Cardiac ventricle fibroblast (primary cell): ENCODE measurements at places on chromosomes 2 and 18. TPM values are rescaled to one million over a fixed set of nuclear protein-coding genes. Genes with fewer than 3 reads are reported as not detected.

The ZCCHC2 gene
- total RNA-seq: 6.2 and 8.0 TPM in 2 replicates

The DCDC2C gene
- total RNA-seq: not detected in 2 replicates

The CXCR2 gene
- not detected in 2 replicates for total RNA-seq

The RAPH1 gene
- 44.3 and 84.6 TPM in 2 replicates for total RNA-seq

The SATB2 gene
- total RNA-seq: 1.4 and 1.8 TPM in 2 replicates

The CLEC4F gene
- total RNA-seq: not detected in 2 replicates

The ITPRID2 gene
- total RNA-seq: 29.9 and 31.9 TPM in 2 replicates

The CCDC68 gene
- total RNA-seq: 1.5 and 2.4 TPM in 2 replicates

The LYG2 gene
- not detected in 2 replicates for total RNA-seq

The RND3 gene
- total RNA-seq: 69.7 and 97.6 TPM in 2 replicates

The DLGAP1 gene
- not detected in 2 replicates for total RNA-seq

The CRYBA2 gene
- not detected in 2 replicates for total RNA-seq

The CABYR gene
- total RNA-seq: 3.1 and 5.2 TPM in 2 replicates

The GPC1 gene
- total RNA-seq: 248 and 255 TPM in 2 replicates

The POTEI gene
- not detected in 2 replicates for total RNA-seq

The NOSTRIN gene
- total RNA-seq: 0.24 TPM in 1 of 2 replicates, not detected in the other
